ENCODE measurements at places on chromosomes 7 and 10. TPM values are rescaled to one million over a fixed set of nuclear protein-coding genes. Genes with fewer than 3 reads are reported as not detected.

- DNase-seq = no peak
These were observed 72.1 kb downstream of the ZMIZ1 start for GRCh38 chr10:79140855-79141254.

- DNase-seq = peak; percentile 51
These were observed 202.7 kb downstream of the FAM107B start for GRCh38 chr10:14571866-14572507.

OPN1SW gene
- total RNA-seq = not detected

DNA sequence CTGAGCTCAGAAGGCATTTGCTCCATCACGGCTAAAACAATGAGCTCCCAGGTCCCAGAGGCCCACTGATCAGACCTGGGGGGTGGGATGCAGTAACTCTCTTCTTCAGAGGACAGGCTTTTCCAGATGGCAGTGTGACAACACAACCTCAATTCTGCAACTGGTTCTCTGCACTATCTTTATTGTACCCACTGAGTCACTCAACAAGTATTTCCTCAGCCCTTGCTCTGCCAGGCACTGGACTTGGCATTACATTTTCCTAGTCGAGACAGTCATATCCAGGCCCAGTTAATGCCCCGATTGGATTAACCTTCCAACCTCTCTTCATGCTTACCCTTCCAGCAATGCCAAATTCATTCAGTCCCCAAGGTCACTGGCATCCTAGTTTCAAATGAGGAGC is 72.6 kb downstream of the JAZF1 start:
- DNase-seq = no peak

GRCh38 chr7:132709971-132710567 is 133.8 kb upstream of the PLXNA4 start:
- DNase-seq = peak; percentile 57

DNA sequence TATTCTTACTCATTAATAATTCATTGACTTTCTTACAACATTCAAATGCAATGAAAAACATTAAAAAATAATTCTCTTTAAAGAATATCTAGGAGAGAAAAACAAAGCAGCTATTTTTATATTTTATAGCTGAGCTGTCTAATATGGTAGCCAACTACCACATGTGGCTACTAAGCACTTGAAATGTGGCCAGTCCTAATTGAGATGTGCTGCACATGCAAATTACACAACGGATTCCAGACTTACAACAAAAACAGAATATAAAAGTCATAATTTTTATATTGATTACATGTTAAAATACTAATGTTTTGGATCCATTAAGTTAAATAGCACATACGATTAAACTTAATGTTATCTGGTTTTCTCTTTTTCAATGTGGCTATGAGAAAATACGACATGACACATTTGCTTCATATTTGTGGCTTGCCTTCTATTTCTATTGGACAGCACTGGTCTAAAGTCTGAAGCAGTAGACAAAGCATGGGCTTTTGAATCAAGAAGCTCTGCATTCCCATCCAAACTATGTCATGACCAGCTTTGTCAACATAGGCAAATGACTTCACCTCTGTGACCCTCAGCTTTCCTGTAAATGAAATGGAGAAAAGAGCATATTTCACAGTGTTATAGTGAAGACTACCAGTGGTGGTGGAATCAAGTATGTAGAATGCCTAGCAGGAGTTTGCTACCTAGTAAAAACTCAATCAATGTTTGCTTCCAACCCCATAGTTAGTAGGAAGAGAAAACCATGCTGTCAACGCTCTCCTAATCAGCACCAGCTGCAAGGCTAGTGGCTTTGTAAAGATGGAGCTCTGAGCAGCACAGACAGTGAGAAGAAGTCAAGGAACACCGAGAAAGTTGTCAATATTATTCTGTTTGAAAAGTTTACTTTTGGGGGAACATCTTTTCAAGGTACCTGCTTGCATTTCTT is 37.1 kb upstream of the GDF10 start:
- DNase-seq = no peak

DNA sequence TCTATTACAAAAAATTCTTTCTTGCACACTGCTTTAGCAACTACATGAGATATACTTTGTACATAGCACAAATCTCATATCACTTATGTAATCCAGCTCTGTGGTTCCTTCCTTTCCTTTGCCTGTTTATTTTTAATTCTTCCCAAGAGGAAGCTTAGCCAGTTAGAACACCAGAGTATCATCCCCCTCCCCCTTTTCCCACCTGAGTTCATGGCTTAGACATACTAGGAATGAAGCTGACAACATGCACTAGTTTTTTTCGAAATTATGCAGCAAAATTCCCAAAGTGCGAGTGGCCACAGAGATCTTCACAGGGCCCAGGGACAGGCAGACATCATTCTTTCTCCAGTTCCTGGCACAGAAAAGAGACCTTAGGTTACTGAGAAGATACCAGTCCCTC is 17.8 kb downstream of the CAV1 start:
- DNase-seq = no peak

GRCh38 chr10:1377740-1378397 is 321.7 kb downstream of the WDR37 start:
- DNase-seq = no peak

DNA sequence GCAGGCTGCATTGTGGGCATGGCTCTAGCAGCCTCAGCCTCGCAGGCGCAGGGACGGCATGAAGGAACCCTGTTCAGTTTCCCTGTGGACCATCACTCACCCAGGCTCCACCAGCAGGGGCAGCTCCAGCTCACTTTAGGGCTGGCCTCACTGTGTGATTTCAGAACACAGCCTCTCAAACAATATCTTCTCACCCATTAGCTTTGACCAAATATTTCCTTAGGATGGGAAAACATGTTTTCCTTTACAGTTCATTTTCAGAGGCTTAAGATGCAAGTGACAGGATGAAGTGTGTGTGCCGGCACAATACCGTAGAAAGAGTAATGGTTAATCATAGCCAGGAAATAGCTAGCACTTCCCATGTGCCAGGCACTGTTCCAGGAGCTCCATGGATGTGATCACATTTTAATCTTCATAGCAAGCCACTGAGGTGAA is 58.2 kb downstream of the LANCL2 start:
- no peak for DNase-seq

PDE6C gene
- not detected for total RNA-seq

DNA sequence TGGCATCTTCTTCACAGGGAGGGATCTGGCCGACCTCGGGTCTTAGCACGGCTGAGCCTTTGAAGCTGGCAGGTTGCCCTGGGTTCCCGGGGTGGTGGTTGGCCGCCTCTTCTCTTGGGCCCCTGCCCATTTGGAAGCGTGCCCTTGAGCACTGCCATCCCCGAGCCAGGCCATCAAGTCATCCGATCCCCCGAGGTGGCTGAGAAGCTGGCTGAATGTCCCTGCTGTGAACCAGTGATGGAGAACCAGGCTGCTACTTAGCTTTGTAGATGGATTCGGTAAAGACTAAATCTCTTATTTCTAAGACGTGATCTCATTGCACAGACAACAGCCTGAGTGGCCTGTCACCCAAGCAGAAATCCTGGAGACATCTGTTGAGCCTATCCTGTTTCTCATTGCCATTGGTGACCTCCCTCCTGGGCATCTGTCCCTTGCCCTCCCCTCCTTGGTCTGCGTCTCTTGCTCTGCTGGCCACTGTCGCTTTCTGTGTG is 74.3 kb downstream of the GRK5 start:
- no peak for DNase-seq

Measured in dermis microvascular lymphatic vessel endothelial cell (primary cell).